Jurkat, Clone E6-1 (cell line): ENCODE measurements at places on chromosomes 4 and X.

DNA sequence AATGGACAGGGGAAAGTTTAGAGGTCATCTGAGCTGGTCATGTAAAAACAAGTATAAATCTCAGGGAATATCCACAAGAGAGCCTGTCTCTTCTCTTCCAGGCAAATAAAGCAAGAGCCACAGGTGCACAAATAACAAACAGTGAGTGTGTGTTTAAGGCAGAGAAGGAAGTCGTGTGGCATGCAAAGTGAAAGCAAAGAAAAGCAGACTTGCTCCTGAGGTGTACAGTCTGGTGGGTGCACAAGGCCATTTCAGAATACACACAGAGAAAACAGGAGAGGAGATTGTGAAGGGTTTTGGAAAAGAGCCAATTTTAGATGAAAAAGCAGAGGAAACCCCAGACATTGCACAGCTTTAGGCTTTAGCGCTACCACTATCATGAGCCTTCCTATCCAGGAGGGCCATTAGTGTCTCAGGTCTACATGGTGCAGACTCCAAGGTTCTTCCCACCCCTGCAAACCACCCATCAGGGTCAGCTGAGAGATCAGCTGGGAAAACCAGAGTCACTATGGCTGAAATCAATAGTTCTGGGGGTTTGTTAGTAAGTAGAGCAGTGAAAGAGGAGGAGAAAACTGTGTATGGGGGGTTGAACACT lies 355.8 kb downstream of the KLHL4 start:
- no peak for DNase-seq

DNA sequence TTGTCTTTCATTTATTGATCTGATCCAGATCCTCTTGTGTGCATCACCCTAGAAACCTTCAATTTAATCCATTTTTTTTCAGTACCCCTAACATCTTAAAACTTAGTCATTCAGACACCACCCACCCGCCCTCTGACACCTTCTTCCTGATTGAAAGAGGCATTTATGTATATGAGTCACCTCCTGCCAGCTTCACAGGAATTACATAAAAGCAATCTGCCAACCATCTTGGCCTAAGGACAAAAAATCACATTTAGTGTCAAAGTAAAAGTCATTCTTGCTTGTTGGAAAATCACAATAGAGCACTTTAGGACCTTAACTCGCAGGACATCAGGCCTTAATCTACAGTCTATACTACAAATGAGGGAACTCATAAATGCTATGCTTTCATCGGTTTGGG lies 52.1 kb downstream of the NDST3 start:
- no peak for DNase-seq

DNA sequence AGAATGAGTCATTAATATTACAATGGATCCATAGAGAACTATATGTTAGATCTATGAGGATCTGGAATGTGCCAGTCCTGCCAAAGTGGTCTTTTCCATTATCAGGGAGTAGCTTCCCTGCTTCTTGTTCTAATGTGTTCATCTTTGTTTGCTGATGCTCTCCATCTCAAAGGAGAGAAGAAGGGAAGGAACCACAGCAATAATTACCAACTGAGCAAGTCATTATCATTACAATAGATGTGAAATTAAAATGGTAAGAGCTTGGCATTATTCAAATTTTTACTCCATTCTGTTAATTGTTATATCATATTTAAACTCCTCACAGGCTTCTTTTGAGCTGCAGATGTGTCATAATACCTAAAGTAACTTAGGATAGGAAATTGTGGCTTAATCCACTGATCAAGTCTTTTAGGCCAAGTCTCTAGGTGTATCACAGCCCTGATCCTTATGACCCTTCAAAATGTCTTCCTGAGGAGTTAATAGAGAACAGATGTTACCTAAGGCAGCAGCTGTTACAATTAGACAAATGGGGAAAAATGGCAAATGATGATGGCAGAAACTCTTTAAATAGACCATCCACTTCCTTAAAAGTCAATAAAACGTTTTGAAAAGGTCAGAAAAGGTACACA lies 1492.7 kb upstream of the IGFBP7 start:
- no peak for DNase-seq

DNA sequence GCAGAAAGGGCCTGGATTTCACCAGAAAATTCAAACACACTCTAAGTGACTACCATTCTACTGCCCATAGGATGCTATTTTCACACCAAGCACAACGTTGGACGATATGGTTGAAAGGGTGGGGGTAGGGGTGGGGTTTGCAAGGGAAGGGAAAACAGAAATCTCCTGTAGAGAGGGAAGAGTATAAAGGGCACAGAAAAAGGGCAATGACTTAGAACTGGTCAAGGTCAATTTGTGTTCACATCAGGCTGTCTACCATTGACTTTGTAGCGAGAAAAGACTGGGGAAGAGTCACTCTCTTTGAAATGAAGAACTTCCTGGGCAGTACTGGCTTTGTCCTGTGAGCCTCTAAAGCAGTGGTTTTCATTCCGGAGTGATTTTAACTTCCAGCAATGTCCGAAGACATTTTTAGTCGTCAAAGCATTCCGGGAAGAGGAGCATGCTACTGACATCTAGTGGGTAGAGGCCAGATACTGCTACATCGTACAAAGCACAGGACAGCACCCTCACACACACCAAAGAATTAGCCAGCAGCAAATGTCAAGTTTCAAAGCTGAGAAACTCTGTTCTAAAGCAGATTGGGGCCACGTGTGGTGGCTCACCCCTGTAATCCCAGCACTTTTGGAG lies 48.4 kb upstream of the SLC7A3 start:
- DNase-seq: no peak

- DNase-seq: no peak
Measured at GRCh38 chr4:128782875-128783614, 26.5 kb upstream of the JADE1 start.

DNA sequence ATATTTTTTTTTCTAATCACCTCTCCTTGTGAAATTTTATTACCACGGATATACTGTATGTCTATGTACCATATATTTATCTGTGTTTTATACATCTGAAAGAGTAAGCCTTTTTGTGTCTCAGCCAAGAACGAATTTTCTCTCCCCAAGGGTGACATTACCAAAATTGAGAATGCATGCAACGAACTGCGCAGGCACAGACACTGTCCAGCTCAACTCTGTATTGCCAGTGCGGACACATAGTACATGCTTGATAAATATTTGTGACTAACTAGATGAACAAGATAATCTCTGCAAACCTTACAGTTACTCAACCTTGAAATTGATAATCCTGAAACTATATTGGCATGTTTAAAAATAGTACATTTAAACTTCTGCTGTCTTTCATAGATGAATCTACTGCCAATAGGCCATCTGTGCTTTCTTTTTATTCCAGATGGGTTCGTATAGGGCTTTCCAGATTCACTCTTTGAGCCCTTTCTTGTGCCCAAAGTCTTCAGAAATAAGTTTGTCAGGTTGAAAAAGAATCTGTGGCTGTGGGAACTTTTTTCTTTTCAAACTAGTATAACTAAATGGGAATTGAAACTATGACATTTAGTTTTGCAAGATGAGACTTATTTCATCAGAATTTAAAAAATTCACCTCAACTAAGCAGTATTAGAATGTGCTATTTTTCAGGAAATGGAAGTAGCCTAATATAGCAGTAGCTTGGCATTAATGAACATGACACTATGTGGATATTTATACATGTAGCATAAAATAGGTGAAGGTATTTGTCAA lies 38.9 kb downstream of the DTHD1 start:
- no peak for DNase-seq

DNA sequence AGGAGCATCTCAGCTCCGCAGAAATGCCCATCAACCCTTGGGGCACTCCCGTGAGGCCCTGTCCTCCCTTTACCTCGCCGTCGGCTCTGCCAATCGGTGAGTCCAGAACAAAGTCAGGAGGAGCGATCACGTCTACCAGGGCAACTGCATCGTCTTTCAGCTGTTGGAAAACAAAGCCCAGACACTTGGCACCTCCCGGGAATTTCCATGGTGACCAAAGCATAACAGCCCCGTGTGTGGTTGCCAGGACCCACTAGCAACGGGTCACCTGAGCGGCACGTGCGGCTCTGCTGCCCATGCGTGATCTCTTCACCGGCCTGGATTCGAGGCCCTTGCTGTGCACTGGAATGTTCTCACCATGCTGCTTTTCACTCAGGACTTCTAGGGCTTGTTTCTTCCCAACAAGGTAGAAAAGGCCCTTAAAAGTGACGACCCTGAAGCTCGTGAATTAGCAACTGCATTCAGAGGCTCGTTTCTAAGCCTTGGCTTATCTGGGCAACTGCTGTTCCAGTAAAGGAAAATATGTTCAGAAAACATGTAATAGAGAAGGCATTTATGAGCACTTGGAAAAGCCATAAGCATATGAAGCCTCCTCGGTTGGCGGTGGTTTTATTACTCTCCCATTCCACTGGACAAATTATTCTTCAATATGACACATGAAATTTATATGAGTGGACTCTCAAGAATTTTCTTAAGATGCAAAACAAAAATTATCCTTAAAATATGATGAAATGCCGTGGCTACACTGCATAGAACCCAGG lies 69.5 kb downstream of the ACOX3 start:
- no peak for DNase-seq

DNA sequence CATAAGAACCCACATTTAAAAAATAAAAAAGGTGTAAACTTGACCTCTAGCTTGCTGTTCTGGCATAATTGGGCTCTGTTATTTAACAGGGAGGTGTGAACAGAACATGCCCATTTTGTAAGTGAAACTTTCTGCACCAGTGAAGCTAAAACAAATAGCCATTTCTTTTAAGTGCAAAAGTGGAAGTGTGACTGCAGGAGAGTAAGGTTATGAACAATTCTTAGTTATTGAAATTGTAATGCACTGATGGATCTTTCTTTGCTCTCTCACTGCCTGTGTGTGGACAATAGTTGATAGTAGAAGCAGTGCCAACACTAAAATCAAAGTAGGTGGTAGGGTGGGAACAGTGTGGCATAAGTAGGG lies 12.6 kb downstream of the P2RY10 start:
- DNase-seq: no peak

GRCh38 chr4:72119946-72120345 lies 88.1 kb downstream of the NPFFR2 start:
- DNase-seq: no peak

- DNase-seq: no peak
Measured at GRCh38 chrX:13699183-13699826, 10.4 kb downstream of the RAB9A start.

GRCh38 chr4:115090483-115091075 lies 22.8 kb downstream of the NDST4 start:
- peak; percentile 20 for DNase-seq

- no peak for DNase-seq
Measured at GRCh38 chr4:146123231-146123630, 52.3 kb upstream of the LSM6 start.

GRCh38 chr4:95155759-95156451 lies 392.9 kb downstream of the UNC5C start:
- peak; percentile 81 for DNase-seq

- DNase-seq: no peak
Measured at GRCh38 chrX:52166840-52167239, 17.8 kb upstream of the MAGED4 start.

GRCh38 chr4:128880662-128881061 lies 71.2 kb downstream of the JADE1 start:
- no peak for DNase-seq

DNA sequence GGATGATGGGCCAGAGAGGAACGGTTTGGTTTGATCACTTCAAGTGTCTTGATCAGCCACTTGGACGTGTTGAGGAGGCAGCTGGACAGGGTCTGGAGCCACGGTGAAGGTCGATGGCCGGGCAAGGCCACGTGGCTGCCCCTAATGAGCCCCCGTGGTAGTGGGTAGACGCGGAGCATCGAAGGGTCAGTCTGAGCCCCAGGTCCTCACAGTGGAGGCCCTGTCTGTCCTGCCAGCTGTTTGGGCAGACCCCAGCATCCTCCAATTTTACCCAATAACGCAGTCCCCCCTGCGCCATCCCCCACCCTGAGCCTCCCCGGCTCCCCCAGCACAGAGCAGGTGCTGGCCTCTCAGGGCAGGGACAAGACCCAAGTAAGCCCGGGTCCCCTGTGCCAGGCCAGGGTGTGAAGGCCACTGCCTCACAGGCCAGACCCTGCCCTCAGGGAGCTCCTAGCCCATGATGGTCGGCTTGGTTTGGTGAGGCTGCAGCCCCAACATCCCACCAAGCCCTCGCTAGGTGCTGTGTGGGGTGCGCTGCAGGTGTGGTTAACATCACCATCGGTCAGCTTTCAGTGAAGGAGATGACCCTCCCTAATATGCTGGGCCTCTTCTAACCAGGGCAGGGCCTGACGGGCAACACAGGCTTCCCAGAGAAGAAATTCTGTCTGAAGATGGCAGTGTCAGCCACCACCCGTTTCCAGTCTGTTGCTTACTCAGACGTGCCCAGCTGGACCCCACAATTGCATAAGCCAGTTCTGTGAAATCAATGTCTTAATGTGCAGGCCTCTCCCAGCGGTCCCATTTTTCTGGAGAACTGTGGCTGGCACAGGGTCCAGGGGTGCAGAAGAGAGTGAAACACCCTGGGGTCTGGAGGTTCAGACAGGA lies 40.5 kb upstream of the NKX1-1 start:
- no peak for DNase-seq

- no peak for DNase-seq
Measured at GRCh38 chr4:124028182-124028581, 631.6 kb downstream of the SPRY1 start.
